ENCODE measurements at places on chromosomes 12 and 14. TPM values are rescaled to one million over a fixed set of nuclear protein-coding genes. Genes with fewer than 3 reads are reported as not detected.

The GUCY2C gene
- not detected for total RNA-seq

The PTGER2 gene
- 34.5 TPM for total RNA-seq

The DIP2B gene
- 25.3 TPM for total RNA-seq

The VWF gene
- 2.9 TPM for total RNA-seq

The E2F7 gene
- total RNA-seq, result 3.8 TPM

The GALNT6 gene
- total RNA-seq, result 191 TPM

The TPH2 gene
- total RNA-seq, result not detected

The RNASE7 gene
- total RNA-seq, result not detected

The TOMM20L gene
- total RNA-seq, result not detected

The HDAC7 gene
- 49.3 TPM for total RNA-seq

The GDF3 gene
- total RNA-seq, result not detected

The CMKLR1 gene
- total RNA-seq, result 0.33 TPM

The NPFF gene
- not detected for total RNA-seq

The SLC25A21 gene
- total RNA-seq, result 0.73 TPM

The PELI2 gene
- total RNA-seq, result 18.7 TPM

The PMCH gene
- not detected for total RNA-seq

The C14orf119 gene
- total RNA-seq, result 72.4 TPM

The AKAP6 gene
- 0.29 TPM for total RNA-seq

The CKB gene
- 78.4 TPM for total RNA-seq

The BCAT1 gene
- 250 TPM for total RNA-seq

The GLS2 gene
- total RNA-seq, result 0.73 TPM

The GAS2L3 gene
- total RNA-seq, result 44.1 TPM

The A2ML1 gene
- not detected for total RNA-seq

The PPFIBP1 gene
- 64.7 TPM for total RNA-seq

The CACNA2D4 gene
- total RNA-seq, result 1.5 TPM

The ETFBKMT gene
- total RNA-seq, result 3.5 TPM

The VPS29 gene
- total RNA-seq, result 55.1 TPM

The LMO3 gene
- 2.0 TPM for total RNA-seq

The ARHGEF25 gene
- total RNA-seq, result 24.4 TPM

The PAN2 gene
- total RNA-seq, result 30.3 TPM

The SMCO2 gene
- 0.17 TPM for total RNA-seq

The TBC1D30 gene
- 0.29 TPM for total RNA-seq

The NGB gene
- total RNA-seq, result not detected

The GYS2 gene
- not detected for total RNA-seq

The FAIM2 gene
- total RNA-seq, result 2.6 TPM

The RNASE1 gene
- not detected for total RNA-seq

The NAB2 gene
- 45.5 TPM for total RNA-seq

The IRAK3 gene
- 10.8 TPM for total RNA-seq

The IL22 gene
- total RNA-seq, result not detected

The NAA25 gene
- 17.9 TPM for total RNA-seq

The KLHL33 gene
- total RNA-seq, result 0.17 TPM

The ANO4 gene
- total RNA-seq, result 1.3 TPM

The ISM2 gene
- not detected for total RNA-seq

The TBX5 gene
- 26.6 TPM for total RNA-seq

The GNPNAT1 gene
- total RNA-seq, result 20.8 TPM

The SLC4A8 gene
- total RNA-seq, result 4.5 TPM

The JDP2 gene
- 48.6 TPM for total RNA-seq

The SPSB2 gene
- total RNA-seq, result 14.1 TPM

The ACSM4 gene
- total RNA-seq, result not detected

The POTEG gene
- not detected for total RNA-seq

The SLC5A8 gene
- total RNA-seq, result not detected

The CCDC196 gene
- not detected for total RNA-seq

The SLC10A1 gene
- not detected for total RNA-seq

The KRT83 gene
- total RNA-seq, result not detected
